Chondrocyte (in vitro differentiated cells): ENCODE measurements at places on chromosomes 6 and 20. TPM values are rescaled to one million over a fixed set of nuclear protein-coding genes. Genes with fewer than 3 reads are reported as not detected.

- DNase-seq = no peak
Measured at GRCh38 chr6:65461121-65461520, 245.9 kb downstream of the EYS start.

DNA sequence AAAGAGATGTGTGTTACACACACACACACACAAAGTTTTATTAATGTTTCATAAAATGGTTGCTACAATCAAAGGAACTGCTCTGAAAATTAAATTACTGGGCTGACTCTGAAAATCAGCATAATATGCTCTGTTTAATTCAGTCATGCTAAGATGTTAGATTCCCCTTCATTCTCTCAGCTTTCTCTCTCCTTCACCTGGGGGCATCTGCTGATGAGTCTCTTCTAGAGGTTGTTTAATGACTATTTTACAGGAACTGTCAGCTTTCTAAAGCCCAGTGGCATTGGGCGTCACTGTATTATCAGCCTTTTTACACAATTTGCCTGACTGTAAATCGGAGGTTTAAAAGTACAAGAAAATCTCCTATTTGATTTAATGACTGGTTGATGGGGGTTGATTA, 559.7 kb upstream of the POU3F2 start:
- DNase-seq = no peak

The C6orf141 gene
- not detected in 3 replicates for total RNA-seq

The SLC23A2 gene
- total RNA-seq = 24.0 to 25.1 TPM (median 24.2 TPM) in 3 replicates

GRCh38 chr6:5314191-5314865, 53.0 kb downstream of the FARS2 start:
- no peak for DNase-seq

DNA sequence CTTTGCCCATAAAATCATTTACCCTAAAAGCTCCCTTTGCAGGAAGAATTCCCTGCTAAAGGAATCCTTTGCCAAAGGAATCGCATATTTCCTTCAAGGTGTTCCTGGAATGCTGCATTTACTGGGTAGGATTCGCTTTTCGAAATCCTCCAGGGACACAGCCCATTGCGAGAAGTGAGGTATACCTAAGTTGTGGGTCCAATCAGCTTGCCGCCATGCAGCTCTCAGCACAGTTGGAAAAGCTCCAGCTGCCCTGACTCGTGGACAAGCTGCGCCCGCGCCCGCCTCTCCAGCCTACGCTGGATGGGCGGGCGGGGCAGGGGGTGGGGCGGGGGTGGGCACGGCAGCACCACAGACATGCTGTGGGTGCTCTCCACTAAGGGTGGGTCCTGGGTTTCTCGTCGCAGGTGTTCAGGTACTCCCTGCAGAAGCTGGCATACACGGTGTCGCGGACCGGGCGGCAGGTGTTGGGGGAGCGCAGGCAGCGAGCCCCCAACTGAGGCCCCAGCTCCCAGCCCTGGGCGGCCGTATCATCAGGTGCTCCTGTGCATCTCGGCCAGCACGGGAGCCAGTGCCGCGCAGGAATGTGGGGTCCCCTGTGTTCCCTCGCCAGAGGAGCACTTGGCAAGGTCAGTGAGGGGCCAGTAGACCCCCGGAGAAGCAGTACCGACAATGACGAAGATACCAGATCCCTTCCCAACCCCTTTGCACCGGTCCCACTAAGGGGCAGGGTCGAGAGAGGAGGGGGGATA, 1.4 kb downstream of the NNAT start:
- no peak for DNase-seq

GRCh38 chr6:30730601-30731435, 10.7 kb downstream of the TUBB start:
- no peak for DNase-seq

DNA sequence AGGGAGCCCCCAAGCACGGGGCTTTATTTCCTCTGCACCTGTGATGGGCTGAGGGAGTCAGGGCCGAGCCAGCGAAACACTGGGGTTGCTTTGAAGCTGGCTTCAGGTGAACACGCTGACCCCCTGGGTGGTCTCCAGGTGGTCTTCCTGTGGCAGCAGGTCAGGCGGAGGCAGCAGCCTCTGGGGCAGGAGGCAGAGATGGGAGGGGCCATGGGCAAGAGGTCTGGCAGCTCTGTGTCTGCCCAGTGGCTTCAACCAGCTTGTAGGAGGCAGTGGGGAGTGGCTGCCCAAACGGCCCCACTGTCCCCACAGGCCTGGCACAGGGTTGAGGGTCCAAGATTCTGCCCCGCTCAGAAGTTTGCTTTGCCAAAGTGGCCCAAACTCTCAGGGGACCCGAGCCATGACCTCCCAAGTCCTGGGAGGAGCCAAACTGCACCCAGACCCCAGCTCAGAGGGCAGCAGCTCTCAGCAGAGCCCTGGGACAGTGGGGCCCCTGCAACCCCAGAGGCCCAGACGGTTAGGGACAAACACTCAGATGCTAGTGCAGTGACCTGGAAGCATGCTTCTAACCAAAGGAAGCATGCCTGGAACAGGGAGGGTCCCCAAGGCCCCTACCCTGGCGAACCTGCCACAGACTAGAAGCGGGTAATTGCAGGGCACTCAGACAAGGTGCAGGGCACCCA, 15.3 kb downstream of the NTSR1 start:
- DNase-seq = peak; percentile 81

The NEURL2 gene
- 1.8 to 3.0 TPM (median 2.7 TPM) in 3 replicates for total RNA-seq

DNA sequence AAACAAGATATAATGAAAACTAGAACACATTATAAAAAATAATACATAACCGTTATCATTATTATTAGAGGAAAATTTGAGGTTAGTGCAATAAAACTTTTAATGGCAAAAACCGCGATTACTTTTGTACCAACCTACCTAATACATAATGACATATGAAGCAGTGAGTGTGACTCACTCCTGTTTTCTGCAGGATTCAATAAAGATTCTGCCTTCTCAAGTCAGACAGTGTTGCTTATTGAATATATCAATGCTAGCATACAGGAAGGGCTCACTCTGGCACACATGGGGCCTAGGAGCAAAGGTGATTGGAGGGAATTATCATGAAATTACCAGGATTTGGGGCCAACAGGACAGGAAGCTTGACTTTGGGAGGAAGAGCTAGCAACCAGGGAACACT, 230.8 kb upstream of the CEP162 start:
- DNase-seq = no peak

DNA sequence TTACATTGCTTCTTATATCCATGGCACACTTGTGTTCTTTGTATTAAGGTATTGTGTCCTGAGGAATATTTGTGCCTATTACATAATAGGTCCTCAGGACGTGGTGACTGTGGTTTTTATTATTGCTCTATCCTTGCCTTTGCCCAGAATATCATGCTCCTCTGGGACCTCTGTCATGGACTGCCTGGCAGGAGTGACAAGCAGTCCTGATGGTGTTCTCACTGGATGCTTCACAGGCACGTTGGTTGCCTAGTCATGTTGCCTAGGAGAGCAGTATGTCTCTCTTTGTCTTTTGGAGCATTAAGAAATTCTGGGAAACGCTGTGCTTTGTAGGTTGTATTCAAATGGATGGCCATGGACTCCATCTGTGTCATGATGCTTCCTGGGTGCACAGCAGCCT, 24.7 kb upstream of the MROH8 start:
- no peak for DNase-seq

The ZNF311 gene
- 0.41 to 0.80 TPM (median 0.52 TPM) in 3 replicates for total RNA-seq

DNA sequence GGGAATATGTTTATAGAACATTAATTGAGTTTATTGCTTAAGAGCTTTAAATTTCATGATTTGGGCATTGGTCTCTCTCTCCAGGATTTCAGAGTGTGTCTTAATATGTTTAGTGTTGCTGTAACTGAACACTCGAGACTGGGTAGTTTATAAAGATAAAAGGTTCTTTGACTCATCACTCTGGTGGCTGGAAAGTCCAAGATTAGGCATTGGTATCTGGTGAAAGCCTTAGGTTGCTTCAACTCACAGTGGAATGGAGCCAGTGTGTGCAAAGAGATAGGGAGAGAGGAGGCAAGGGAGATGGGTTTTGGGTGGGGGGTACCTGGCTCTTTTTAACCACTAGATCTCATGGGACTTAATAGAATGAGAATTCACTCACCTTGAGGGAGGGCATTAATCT, 35.6 kb upstream of the DTNBP1 start:
- no peak for DNase-seq
